ENCODE measurements at places on chromosomes 6 and 20.
A peak's percentile ranks its signal among the peaks of the same experiment; 100 is the strongest.

DNA sequence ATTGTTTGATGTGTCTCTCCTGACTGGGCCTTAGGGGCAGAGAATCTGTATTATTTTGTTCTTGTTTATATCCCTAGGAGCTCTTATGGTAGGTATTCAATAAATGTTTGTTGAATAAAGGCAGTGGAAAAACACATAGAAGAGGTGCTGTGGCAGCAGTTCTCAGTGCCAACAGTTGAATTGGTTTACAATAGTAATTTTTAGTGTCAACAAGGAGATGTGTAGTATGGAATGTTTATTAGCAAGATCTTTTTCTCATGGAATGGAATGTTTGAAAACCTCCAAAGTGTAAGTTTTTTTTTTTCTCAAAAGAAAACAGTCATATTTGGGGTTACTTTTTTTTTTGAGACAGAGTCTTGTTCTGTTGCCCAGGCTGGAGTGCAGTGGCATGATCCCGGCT, 28.0 kb downstream of the ASXL1 start:
- DNase-seq, result no peak

DNA sequence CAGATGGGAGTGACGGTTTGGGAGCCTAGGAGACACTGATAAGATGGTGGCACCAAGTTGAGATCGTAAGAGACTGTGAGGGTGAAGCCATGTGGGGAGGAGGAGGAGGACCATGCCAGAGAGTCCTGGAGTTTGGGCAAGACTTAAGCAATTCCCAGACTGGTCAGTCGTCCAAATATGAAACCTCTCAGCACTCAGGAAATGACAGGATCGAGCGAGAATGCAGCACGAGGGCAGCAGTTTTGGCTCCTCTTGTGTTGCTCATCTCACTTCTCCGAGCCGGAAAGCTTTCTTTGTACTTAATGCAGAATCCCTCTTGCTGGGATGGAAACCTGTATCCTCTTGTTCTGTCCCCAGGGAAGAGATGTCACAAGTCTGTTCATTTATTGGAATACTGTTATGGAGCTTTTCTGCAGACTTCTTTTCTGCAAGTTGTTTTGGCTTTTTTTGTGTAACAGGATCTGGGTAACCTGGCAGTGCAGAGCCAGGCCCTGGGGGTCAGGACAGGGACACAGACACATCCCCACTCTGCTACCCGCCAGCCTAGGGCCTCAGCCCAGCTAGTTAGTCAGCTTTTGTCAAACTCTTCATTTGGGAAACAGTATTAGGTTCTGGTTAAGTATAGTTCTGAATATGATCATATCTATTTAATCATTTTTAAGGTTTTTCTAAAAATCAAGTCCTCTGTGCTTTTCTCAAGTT, 34.3 kb downstream of the FNDC1 start:
- DNase-seq, result no peak

GRCh38 chr6:37127961-37128862, 41.7 kb upstream of the PIM1 start:
- DNase-seq, result no peak

- DNase-seq, result no peak
Measured at GRCh38 chr6:38436726-38437465, 202.8 kb downstream of the BTBD9 start.

GRCh38 chr6:104639668-104640067, 220.1 kb downstream of the HACE1 start:
- peak; percentile 34 for DNase-seq

- DNase-seq, result no peak
Measured at GRCh38 chr20:62066339-62066982, 780 bp upstream of the TAF4 start.

DNA sequence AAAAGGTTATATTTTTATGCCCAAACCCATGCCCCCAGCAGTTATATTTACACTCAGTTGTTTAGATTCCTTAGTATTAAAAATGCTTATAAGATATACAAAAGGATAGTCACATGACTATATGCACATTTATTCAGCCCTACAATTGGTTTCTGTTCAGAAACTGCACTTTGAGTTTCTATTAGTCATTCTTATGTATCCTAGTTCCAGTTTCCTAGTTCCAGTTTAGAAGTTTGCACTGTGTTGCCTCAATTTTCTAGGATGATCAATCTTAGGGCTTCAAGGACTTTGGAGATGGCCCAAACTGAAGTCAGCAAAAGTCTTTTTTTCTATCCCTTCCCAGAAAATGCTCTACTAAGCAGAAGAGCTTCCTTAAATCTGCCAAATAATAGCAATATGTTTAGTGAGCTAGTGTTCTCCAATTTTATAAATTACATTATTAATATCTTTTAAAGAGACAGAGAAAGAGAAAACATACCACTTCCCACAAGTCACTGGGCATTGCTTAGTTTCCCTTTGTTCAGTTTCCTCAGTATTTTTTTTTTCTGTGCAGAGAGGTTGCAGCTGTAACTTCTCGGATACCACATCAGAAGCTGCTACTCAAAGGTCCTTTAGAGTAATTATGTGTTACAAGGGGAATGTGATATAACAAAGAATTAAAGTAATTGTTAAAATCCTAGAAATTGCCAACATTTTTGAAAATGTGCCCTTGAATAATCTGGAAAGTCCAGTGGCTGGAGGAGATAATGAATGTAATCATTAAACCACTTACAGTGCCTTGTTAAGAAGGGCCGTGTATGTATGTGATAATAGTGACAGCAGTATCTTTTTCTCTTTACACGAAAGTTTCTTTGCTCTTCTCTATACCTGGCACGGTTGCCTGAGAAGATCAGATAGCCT, 138.8 kb downstream of the KHDRBS2 start:
- no peak for DNase-seq

DNA sequence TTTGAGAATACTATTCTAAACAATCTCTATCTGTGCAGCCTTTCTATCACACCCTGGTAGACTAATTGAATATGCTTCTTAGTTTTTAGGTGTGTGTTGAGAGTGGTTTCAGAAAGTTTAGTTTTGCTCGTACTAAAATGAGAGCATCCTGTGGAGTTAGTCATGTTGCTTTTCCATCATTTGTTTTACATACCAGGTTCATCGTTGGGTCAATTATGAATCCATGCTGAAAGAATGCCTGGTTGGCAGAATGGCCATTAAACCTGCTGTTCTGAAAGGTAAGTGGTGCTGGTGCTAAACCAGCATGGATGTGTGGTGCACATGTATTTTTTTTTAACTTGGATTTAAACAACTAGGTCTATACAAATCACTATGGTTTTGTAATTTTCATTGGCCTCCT, 49.3 kb downstream of the CYB5R4 start:
- no peak for DNase-seq

DNA sequence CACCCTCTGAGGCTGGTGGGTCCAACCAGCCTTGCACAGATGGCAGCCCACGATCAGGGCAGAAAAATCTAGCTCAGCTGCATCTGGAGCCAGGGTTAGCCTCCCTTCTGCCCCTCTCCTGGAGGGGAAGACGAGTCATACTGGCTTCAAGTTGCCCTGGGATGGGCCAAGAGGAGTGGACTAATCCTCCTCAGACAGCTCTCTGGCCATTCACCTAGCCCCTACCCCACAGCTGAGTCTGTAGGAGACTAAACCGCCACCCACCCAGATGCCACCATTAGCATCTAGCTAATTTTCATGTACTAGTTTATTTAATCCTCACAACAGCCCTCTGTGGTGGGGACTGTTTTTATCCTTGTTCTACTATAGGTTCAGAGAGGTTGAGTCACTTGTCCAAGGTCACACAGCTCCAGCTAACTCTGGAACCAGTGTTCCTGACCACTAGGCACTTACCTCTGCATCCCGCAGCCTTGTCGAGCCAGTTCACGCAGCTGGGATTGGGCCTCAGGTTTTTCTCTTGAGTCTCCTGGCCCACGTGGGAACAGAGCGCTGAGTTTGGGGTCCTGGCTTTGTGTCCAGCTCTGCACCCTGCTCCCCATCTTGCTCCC, 48.5 kb upstream of the CCDC167 start:
- DNase-seq, result no peak

Measured in fibroblast of skin of left quadriceps (primary cell).